ENCODE measurements at places on chromosomes 11 and 22.

- H3K36me3 ChIP-seq = no peaks in the 10 kb centered on the region
- H3K27me3 ChIP-seq = no peaks in the 10 kb centered on the region
- DNase-seq = no peak
Observed at GRCh38 chr11:61697078-61697502, 16.9 kb downstream of the DAGLA start.

GRCh38 chr11:102604875-102605274 lies 20.3 kb downstream of the MMP20 start:
- no peak overlapping the region for H3K27ac ChIP-seq
- no peaks in the 10 kb centered on the region for H3K27me3 ChIP-seq
- no peak overlapping the region for H3K4me3 ChIP-seq

DNA sequence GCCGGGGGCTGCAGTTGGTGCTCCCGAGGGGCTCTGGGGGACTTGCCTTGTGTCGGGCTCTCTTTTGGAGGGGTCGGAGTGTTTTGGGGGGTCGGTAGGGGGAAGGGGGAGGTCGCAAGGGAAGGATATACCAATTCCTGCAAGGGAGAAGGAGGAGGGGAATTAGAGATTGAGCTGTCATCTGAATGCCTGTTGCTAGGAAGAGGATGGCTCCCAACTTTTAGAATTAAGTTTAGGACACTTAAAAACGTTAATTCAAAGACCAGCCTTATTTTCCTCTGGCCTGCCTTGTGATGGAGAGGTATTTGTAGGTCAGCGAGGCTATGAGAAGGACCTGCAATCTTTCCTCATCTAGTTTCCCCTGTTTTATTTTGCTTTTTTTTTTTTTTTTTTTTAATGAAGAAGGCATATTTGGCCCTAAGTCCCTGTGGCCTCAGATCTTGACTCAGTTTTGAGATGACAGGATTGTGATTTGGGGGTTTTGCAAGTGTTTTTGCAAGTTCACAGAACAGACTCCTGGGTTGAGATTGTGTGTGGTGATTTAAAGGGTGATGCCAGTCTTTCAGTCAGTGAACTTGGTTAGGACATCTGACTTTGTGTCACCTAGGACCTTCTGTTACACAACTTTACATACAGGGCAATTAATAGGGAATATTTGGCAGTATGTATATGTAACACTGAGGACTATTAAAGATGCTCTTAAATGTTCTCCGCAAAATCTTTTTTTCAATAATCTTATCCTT lies 672 bp downstream of the TMEM135 start:
- peak overlapping the region; percentile 79 for H3K4me3 ChIP-seq
- H3K36me3 ChIP-seq = peaks cover 6% of the 10 kb centered on the region
- H3K27me3 ChIP-seq = no peaks in the 10 kb centered on the region
- peak overlapping the region; percentile 90 for H3K27ac ChIP-seq

DNA sequence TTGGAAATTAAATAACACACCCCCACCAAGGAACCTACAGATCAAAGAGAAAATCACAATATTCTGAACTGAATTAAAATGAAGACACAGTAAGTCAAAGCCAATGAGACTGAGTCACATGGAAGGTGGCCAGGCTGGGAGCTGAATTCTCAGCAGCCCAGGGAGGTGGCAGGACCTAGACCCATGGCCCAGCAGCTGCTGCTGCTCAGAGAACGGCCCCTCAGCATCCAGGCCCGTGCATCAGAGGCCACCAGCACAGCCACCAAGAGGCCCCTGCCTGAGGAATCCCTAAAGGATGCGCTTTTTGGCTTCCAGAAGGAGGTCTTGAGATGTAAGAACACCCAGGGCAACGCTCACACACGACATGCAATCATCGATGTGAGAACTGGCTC lies 35.0 kb downstream of the TBX1 start:
- no peak overlapping the region for H3K27ac ChIP-seq
- H3K4me1 ChIP-seq = peaks cover 20% of the 10 kb centered on the region
- no peaks in the 10 kb centered on the region for H3K36me3 ChIP-seq
- H3K27me3 ChIP-seq = no peaks in the 10 kb centered on the region
- no peak for DNase-seq

DNA sequence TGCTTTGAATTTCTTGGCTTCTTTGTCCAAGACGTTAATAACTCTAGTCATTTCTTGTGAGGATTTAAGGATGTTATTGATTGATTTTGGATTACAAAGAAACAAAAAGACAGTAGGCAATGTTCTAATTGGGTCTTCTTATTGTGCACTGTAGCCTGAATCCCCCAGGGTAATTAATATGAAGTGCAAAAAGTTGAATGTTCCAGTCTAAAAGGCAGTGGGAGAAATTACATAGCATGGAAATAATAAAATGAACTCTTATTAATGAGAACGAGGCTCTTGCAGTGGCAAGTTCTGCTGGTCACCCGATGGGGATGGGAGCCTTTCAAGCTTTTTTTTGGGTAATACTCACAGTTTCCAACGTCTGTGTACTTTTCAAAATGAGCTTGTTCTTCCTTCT lies 45.6 kb downstream of the UBASH3B start:
- H3K27ac ChIP-seq = no peak overlapping the region
- no peak overlapping the region for H3K4me3 ChIP-seq
- no peaks in the 10 kb centered on the region for H3K4me1 ChIP-seq
- no peaks in the 10 kb centered on the region for H3K36me3 ChIP-seq

- no peak overlapping the region for H3K27ac ChIP-seq
- no peaks in the 10 kb centered on the region for H3K36me3 ChIP-seq
- no peaks in the 10 kb centered on the region for H3K4me1 ChIP-seq
- H3K4me3 ChIP-seq = no peak overlapping the region
- no peak for DNase-seq
Observed at GRCh38 chr11:114219559-114220349, 76.4 kb upstream of the NNMT start.

- H3K27me3 ChIP-seq = no peaks in the 10 kb centered on the region
- H3K27ac ChIP-seq = no peak overlapping the region
- no peaks in the 10 kb centered on the region for H3K4me1 ChIP-seq
Observed at GRCh38 chr22:31923136-31923535, 21.2 kb upstream of the YWHAH start.

DNA sequence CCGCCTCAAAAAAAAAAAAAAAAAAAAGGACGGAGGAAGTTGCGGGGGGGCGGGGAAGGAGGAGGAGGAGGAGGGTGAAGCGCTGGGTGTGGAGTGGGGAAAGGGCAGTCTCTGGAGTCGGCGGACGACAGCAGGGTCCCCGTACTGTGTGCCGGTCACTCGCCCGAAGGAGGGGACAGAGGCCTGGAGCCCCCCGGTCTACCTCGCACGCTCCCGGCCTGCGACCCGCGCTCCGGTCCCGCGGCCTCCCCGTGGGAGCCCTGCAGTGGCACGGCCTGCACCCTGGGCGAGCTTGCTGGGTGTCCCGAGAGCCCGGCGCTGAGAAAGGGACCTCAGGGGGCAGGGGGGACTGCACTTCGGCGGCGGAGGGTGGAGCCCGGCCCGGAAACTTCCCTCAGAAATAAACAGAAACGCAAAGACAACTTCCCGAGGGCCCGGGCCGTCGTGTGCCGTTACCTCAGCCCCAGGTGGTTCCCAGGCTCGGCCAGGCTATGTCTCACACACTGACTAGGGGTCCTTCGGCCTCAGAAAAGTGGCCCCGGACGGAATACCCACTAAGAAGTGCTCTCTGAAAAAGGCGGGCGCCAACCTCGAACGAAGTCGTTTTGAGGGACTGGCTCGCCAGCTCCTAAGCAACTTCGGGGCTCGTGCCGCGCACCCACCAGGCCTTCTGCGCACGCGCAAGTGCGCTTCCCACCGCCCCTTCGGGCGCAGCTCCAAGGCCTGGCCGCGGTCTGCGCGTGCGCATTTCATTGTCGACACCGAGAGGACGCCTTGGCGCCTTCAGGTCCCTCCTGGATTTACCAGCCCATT lies at the start of gene MAJIN:
Gene MAJIN, minus strand, starts transcription at position 688 of the 813 bp plus-strand sequence. CDS start 12,703 bp downstream, outside the sequence.
- DNase-seq = no peak
- H3K27me3 ChIP-seq = no peaks in the 10 kb centered on the region
- peak within 1 kb of the TSS; percentile 54 for H3K4me3 ChIP-seq
- peak within 1 kb of the TSS; percentile 79 for H3K27ac ChIP-seq

- no peaks in the 10 kb centered on the region for H3K27me3 ChIP-seq
- no peaks in the 10 kb centered on the region for H3K36me3 ChIP-seq
- peak overlapping the region; percentile 81 for H3K27ac ChIP-seq
- no peak for DNase-seq
- no peak overlapping the region for H3K4me3 ChIP-seq
Observed at GRCh38 chr11:79244798-79245197, 196.0 kb downstream of the TENM4 start.

DNA sequence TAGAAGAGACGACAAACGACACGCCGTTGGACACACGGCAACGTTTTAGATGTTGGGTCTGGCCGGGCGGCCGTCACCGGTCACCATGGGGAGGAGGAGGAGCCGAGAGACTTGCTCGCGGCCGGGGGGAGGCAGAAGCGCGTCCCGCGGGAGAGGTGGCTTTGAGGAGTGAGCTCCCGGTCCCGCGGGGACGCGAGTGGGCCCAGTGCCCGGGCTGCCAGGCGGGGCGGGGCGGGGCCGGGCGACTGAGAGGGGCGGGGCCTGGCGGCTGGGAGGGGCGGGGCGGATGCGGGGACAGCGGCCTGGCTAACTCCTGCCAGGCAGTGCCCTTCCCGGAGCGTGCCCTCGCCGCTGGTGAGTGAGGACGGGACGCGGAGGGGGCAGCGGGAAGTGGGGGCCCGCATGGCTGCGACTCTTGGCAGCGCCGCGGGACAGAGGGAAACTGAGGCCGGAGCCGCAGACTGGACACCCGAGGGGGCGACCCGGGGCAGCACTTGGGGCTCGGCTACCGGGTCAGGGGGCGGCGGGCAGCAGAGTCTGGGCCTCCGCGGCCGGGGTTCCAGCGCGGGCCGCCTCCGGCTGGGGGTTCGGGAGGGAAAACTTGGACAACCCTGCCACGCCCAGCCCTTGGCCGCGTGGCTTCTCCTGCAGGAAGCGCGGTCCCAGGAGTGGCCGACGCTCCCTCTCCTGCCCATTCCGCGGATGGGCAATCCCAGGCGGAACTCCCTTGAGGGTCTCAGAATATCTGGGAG lies at the start of gene TSPO:
Gene TSPO, plus strand, starts transcription at position 309 of the 752 bp plus-strand sequence. CDS start 7,680 bp downstream, outside the sequence.
- peak within 1 kb of the TSS; percentile 97 for H3K4me3 ChIP-seq
- no peak for DNase-seq
- peaks cover 44% of the 10 kb centered on the region for H3K4me1 ChIP-seq
- H3K36me3 ChIP-seq = no peaks in the 10 kb centered on the region

DNA sequence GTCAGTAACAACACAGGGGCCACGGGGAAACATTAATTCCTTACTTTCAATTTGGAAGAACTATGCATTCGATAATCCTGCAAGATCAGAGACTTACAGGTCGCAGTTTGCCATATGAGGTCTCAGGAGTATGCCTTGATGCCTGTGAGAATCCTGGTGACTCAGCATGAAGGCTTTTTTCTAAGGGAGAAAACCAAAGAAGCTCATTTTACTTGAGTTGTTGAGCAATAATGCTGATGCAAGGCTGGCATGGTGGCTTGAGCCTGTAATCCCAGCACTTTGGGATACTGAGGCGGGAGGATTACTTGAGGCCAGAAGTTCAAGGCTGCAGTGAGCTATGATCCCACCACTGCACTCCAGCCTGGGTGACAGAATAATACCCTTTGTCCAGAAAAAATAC lies 26.6 kb downstream of the ATG16L2 start:
- no peaks in the 10 kb centered on the region for H3K4me1 ChIP-seq
- H3K36me3 ChIP-seq = no peaks in the 10 kb centered on the region
- no peak overlapping the region for H3K4me3 ChIP-seq
- no peak overlapping the region for H3K27ac ChIP-seq
- no peak for DNase-seq

- no peaks in the 10 kb centered on the region for H3K4me1 ChIP-seq
- H3K27me3 ChIP-seq = no peaks in the 10 kb centered on the region
- DNase-seq = no peak
- no peak overlapping the region for H3K4me3 ChIP-seq
- no peaks in the 10 kb centered on the region for H3K36me3 ChIP-seq
Observed at GRCh38 chr11:57341250-57341808, 3.2 kb downstream of the P2RX3 start.

DNA sequence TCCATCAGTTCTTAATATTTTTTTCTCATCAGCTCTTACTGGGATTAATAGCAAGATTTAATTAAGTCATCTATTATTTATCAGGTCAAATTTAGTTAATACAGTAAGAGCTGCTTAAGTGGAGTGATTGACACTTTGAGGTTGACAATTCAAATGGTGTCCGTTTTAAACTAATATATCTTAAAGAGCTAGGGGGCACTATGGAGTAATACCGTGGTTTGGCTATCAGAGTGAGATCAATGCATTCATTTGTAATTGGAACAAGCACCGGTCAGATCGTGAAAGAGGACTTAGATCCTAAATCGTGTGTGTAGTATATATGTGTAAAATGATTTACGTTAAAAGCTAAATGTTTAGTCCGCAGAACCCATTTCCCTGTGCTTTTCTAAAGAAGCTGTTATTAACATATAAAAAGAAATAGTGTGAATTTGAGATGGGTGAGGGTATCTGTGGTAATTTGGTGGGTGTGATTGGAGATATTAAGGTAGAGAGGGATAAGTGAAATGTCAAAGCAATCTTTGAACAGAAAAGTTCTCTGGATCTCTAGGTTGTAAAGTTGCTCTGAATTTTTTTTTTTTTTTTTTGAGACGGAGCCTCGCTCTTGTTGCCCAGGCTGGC lies 2.3 kb downstream of the SIK2 start:
- H3K27ac ChIP-seq = peak overlapping the region; percentile 96
- peaks cover 11% of the 10 kb centered on the region for H3K4me1 ChIP-seq
- no peak overlapping the region for H3K4me3 ChIP-seq
- H3K36me3 ChIP-seq = no peaks in the 10 kb centered on the region
- DNase-seq = no peak
- H3K27me3 ChIP-seq = no peaks in the 10 kb centered on the region

DNA sequence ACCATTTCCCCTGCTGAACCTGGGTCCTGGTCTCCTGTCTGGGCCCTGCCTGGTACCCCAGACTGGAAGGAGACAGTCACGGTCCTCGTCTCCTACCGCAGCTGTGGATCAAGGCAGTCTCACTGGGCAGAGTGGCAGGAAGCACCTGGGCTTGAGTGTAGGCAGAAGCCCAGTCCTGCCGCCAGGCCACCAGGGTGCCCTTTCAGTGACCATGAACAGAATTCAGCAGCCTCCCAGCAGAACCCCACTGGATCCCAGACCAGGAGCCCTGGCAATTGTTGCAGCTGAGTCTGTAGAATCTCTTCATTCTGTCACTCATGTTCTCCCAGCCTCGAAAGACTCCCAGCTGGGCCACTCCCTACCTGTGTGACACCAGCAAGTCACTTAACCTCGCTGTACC lies 25.5 kb upstream of the CREB3L1 start:
- DNase-seq = no peak
- H3K27ac ChIP-seq = no peak overlapping the region
- H3K27me3 ChIP-seq = no peaks in the 10 kb centered on the region
- H3K4me3 ChIP-seq = no peak overlapping the region

- H3K4me1 ChIP-seq = peaks cover 15% of the 10 kb centered on the region
- H3K27me3 ChIP-seq = no peaks in the 10 kb centered on the region
- no peak for DNase-seq
- H3K27ac ChIP-seq = no peak overlapping the region
- no peaks in the 10 kb centered on the region for H3K36me3 ChIP-seq
- no peak overlapping the region for H3K4me3 ChIP-seq
Observed at GRCh38 chr11:96036863-96037262, 113.0 kb upstream of the MTMR2 start.

GRCh38 chr11:130086669-130087068 lies 17.0 kb downstream of the APLP2 start:
- no peak for DNase-seq
- no peaks in the 10 kb centered on the region for H3K36me3 ChIP-seq
- H3K4me3 ChIP-seq = no peak overlapping the region
- no peak overlapping the region for H3K27ac ChIP-seq

GRCh38 chr11:26708736-26709456 lies 13.0 kb downstream of the SLC5A12 start:
- no peaks in the 10 kb centered on the region for H3K36me3 ChIP-seq
- H3K27ac ChIP-seq = no peak overlapping the region
- no peaks in the 10 kb centered on the region for H3K27me3 ChIP-seq
- H3K4me3 ChIP-seq = no peak overlapping the region
